ENCODE measurements at places on chromosomes 12 and 14. TPM values are rescaled to one million over a fixed set of nuclear protein-coding genes. Genes with fewer than 3 reads are reported as not detected.

Gene CBLN3
- 0.79 TPM for total RNA-seq

Gene KCNA5
- total RNA-seq = 1.9 TPM

Gene CATSPERB
- 40.0 TPM for total RNA-seq

Gene HOXC10
- total RNA-seq = not detected

Gene KLRD1
- 0.59 TPM for total RNA-seq

- DNase-seq = no peak
Observed at GRCh38 chr12:104733717-104734175, 224.3 kb downstream of the SLC41A2 start.

DNA sequence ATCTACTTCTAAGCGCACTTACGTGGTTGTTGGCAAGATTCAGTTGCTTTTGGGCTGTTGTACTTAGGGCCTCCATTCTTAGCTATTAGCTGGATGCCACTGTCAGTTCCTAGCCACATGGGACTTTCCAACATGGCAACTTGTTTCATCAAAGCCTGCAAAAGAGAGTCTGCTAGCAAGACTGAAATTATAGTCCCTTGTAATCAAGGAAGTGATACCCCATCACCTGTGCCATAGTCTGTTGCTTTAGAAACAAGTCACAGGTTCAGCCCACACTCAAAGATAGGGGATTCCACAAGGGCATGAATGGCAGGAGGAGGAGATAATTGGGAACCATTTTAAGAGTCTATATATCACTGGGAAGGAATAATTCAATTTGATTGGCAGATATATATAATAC, 27.1 kb upstream of the SLC17A8 start:
- DNase-seq = no peak

- no peak for DNase-seq
Observed at GRCh38 chr12:89450907-89451306, 73.7 kb downstream of the GALNT4 start.

Data from pancreas (tissue), 10 donors.